ENCODE measurements at places on chromosomes 12 and 14.

GRCh38 chr12:27924350-27925135 is 48.0 kb downstream of the PTHLH start:
- no peak for DNase-seq

- DNase-seq = no peak
These were observed at the start of gene PALS1 for GRCh38 chr14:67241411-67242167. PALS1 (plus strand) TSS chr14:67241435; CDS start chr14:67279171, 37,736 bp downstream.

GRCh38 chr14:105347587-105347968 is 33.0 kb downstream of the PACS2 start:
- no peak for DNase-seq

DNA sequence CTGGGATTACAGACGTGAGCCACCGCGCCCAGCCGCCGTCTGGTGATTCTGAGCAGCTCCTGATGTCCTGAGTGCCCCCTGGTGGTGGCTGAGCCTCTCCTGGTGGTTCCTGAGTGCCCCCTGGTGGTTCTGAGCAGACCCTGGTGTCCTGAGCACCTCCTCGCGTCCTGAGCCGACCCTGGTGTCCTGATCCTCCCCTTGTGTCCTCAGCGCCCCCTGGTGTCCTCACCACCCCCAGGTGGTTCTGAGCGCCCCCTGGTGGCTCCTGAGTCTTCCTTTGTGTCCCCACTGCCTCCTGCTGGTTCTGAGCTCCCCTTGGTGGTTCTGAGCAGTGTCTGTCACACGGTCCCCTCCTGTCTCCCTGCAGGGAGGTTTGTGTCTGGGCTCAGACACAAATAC is 1304.9 kb downstream of the TMEM121 start:
- peak; percentile 34 for DNase-seq

- no peak for DNase-seq
These were observed 1031.3 kb downstream of the FSCB start for GRCh38 chr14:43475757-43476156.

DNA sequence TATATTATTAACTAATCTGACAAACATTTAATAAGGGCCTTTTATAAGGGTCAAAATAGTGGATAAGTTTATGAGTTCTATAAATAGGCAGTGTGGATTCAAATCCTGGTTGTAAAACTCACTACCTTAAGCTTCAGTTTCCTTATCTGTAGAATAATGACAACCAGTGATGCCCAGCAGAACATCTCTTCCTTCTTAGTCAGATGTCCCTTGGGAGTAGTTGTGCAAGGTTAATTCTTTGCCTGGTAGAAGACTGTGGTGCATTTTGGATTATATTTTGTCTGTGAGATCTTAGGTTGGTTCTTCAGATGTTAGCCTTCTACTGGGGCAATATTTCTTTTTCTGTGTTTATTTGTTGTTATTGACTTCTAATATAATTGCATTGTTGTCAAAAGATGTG is 59.5 kb downstream of the ARID2 start:
- DNase-seq = no peak

- no peak for DNase-seq
These were observed 370.2 kb upstream of the E2F7 start for GRCh38 chr12:77435446-77436091.

DNA sequence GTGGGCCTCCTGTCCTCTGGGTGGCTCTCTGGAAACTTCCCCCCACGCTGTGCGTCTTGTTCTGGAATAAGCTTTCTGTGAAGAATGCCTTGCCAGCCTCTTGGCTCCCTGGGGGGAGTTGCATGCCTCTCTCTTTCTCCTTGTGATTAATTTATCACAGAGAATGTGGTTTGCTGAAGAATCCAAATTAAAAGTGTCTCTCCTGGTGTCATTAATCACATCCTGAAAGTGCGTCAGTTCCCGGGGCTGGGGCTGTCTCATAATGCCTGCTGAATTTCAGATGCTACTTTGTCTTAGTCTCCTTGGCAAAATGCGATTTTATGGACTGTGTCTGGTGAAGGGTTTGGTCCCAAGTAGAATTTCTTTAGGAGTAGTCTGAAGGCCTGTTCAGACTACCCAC is 787.7 kb upstream of the TMEM132C start:
- DNase-seq = no peak

GRCh38 chr12:58529897-58530741 is 390.2 kb downstream of the LRIG3 start:
- no peak for DNase-seq

- no peak for DNase-seq
These were observed 155.2 kb upstream of the AVPR1A start for GRCh38 chr12:63305901-63306875.

DNA sequence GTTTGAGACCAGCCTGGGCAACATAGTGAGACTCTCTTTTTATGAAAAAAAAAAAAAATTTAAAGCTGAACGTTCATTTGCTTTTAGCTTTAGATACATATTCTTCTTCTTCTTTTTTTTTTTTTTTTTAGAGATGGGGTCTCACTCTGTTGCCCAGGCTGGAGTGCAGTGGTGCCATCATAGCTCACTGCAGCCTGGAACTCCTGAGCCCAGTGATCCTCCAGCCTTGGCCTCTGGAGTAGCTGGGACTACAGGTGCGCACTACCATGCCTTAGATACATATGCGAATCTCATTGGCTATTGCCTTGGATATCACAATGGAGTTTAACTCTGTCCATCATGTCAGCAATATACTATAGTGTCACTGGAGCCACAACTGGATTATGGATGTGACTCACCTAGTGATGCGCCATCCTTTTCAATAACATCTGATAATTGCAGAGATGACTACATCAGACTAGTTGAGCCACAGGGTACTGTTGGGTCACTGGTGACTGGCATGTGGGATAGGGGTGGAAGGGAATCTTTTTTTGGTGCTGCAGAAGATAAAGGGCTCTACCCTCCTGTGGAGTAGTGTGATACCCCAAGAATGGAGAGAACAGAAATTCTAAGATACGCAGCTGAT is 2.7 kb upstream of the ADIPOR2 start:
- no peak for DNase-seq

DNA sequence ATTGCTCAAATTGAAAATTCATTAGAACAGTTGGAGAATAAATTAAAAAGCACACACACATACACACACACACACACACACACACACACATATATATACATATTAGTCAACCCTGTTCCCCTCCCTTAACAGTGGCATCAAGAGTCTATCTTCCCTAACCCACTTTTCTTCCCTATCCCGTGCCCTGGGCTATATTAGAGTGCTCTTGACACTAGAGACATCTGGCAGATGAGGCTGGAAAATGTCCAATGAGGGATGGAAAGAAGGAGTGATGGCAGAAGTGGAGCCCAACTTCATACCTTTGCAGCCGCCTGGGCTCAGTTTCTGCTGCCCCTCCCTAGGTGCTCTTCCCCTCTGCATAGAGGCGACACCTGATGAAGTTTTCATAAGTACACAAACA is 172.4 kb upstream of the NUDT4 start:
- DNase-seq = no peak

GRCh38 chr12:47687636-47688035 is 18.2 kb downstream of the RPAP3 start:
- no peak for DNase-seq

DNA sequence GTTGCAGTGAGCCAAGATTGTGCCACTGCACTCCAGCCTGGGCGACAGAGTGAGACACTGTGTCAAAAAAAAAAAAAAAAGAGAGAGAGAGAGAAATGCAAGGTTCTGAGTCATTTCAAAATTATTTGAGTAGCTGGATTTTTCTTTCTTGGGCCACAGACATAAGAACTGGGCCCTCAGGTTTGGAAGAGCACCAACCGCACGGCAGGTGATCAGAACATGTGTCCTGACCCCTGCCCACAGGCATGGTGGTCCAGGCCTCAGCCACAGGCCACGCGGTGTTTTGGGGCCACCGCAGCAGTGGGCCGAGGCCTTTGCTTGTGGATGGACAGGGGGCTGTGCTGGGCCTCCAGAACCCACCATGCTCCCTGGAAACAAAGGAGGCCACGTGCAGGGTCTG is 126.7 kb downstream of the CALM1 start:
- DNase-seq = no peak

DNA sequence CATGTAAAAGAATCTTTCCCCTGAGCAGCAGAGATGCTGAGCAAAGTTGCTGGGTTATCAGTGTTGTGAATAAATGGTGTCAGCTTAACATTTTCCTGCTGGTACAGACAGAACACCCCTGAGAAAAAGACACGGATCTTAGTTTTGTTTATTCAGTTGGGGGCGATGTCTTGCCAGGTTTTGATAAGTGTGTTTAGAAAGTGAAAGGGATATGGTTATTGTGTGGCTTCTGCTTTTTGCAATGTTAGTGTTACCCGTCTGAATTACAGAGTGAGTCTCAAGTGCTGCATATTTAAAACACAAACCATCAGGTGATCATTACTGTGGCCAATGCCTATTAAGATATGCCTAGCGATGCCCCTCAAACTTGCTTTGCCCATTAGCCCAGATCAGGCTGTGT is 864.6 kb upstream of the SEL1L start:
- DNase-seq = no peak

- DNase-seq = no peak
These were observed 1.2 kb downstream of the USP30 start for GRCh38 chr12:109053382-109054123.

DNA sequence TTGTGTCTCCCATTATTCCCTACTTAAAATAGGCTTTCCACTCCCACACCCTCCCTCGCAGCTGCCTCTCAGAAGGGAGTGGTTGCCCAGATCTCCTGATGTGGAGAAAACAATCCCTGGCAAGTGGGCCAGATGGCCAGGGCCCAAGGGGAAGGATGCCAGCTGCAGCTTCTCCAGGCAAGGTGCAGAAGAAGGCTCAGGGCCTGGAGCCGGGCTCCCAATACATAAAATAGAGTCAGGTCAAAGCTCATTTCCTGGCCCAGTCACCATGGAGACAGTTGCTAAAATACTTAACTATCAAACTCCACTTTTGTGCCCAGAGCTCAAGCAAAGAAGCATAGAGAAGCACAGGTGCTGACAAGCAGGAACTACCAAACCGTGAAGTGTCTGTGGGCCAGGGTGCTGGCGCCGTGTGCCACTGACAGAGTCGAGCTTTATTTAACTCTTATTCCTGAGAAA is 45.7 kb upstream of the ITPR2 start:
- DNase-seq = no peak

DNA sequence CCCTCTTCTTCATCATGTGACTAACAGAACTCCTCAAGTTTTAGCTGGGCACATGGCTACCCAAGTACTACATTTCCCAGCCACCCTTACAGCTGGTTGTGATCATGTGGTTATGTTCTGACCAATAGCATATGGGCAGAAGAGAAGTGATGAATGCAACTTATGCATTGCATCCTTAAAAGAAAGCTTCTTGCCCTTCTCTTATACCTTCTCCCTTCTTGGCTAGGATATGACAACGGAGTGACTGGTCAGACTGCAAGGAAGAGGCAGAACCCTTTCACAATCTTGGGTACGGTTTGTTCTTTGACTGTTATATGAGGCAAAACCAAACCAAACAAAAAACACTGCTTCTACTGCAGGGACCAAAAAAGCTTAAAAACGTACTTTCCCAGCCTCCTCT is 66.5 kb upstream of the MAX start:
- DNase-seq = no peak
